ENCODE measurements at places on chromosomes 2 and 18. TPM values are rescaled to one million over a fixed set of nuclear protein-coding genes. Genes with fewer than 3 reads are reported as not detected.

The RESP18 gene
- total RNA-seq: not detected

The FLACC1 gene
- not detected for total RNA-seq

The ABCG8 gene
- not detected for total RNA-seq

The APCDD1 gene
- 4.6 TPM for total RNA-seq

The INHBB gene
- not detected for total RNA-seq

Data from hair follicular keratinocyte (primary cell).